ENCODE measurements at places on chromosomes 6 and 20. TPM values are rescaled to one million over a fixed set of nuclear protein-coding genes. Genes with fewer than 3 reads are reported as not detected.

The MMP24 gene
- total RNA-seq = 0.98 TPM

The RIPPLY2 gene
- not detected for total RNA-seq

The GPRC6A gene
- total RNA-seq = not detected

The BPI gene
- 0.75 TPM for total RNA-seq

The MCCD1 gene
- total RNA-seq = not detected

The ENPP3 gene
- 1.8 TPM for total RNA-seq

The NHLRC1 gene
- total RNA-seq = 3.0 TPM

The TRIM31 gene
- 0.39 TPM for total RNA-seq

The HTR1E gene
- not detected for total RNA-seq

The HCRTR2 gene
- not detected for total RNA-seq

All from right lobe of liver (tissue), 6 donors.